Stimulated activated CD8-positive, alpha-beta memory T cell treated with anti-CD3 and anti-CD28 coated beads, Interleukin-12 subunit alpha, Interleukin-12 subunit beta, amount 100 ng/mL, for 1 hour (primary cell): ENCODE measurements at places on chromosomes 7 and 10.

- DNase-seq: no peak
Measured at GRCh38 chr7:16755397-16755796, 1.8 kb downstream of the TSPAN13 start.

DNA sequence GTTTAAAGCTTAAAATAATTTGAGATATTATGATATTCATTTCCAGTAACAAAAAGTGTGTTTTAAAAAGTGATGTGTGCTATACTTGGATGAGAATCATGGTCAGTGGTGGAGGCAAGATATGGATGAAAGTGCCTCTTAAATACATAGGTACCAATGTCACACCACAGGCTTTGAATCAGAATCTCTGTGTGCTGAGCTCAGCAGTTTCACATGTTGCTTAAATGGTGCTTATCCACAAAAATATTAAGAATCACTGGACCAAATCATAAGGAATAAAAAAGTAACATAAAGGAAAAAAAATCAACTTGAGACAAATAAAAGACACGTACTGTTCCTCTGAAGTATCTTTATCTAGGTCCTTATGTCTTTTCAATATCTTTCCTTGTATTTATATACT lies 850.5 kb upstream of the POT1 start:
- DNase-seq: no peak

DNA sequence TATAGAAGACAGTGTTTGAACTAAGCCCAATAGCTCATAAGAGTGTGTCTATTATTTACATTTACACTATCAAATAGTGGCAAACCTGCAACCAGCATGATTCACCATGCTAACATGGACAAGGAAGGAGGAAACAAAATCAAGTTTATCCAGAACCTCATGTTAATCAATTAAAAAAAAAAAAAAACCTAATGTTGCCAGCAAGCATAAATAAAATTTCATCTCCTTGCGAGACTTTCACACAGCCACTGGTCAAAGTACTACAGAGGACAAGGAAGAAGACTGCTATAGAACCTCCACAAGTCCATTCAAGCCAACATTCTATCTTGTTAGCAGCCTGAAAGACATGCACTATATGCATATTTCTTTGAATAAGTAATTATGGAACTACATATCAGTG lies 9.7 kb downstream of the TM9SF3 start:
- no peak for DNase-seq

DNA sequence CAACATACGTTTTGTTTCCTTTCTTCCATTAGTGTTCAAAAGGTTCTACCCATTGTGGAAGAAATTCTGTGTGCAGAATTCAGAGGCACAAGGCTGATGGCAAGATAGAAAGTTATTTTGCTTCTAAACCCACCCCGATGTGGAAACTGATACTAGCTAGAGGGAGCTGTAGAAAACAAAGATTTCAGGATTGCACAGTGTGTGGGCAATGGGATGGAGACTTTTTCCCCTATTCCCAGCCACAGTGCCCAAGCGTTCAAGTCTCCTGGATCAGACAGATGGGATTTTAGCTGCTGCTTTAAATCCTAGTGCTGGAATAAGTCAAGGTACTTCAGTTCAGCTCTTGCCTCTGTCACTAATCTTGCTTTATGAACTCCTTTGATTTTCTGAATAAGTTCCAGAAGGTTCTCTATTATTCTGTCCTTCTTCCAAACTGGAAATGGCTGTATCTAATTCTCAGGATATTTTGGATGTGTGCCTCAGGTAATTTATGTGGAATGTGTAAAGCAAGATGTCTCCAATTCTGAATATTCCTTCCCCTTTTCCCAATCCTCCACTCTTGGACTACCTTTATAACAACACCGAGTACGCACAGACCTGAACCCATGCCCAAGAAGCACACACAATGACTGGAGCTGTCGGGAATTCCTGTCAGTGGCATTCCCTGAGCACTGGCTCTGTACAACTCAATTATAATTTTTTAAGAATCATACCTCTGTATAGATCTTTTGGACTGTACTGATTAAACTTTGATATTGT lies 473.0 kb downstream of the PLXDC2 start:
- DNase-seq: no peak

- DNase-seq: no peak
Measured at GRCh38 chr7:30791114-30791513, 19.9 kb downstream of the MINDY4 start.

DNA sequence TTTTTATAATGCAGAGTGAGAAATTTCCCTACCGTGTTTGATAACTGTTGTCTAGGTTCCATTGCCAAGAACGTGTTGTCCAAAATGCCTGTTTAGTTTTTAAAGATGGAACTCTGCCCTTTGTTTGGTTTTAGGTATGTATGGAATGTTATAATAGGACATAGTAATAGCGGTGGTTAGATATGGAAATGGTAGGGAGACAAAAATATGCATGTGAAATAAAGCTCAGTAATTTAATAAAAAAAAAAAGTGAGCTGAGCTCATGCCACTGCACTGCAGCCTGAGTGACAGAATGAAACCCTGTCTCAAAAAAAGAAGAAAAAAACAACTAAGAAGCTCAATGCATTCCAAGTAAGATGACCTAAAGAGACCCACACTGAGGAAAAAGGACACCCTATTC lies 72.9 kb downstream of the ZNF783 start:
- DNase-seq: no peak

DNA sequence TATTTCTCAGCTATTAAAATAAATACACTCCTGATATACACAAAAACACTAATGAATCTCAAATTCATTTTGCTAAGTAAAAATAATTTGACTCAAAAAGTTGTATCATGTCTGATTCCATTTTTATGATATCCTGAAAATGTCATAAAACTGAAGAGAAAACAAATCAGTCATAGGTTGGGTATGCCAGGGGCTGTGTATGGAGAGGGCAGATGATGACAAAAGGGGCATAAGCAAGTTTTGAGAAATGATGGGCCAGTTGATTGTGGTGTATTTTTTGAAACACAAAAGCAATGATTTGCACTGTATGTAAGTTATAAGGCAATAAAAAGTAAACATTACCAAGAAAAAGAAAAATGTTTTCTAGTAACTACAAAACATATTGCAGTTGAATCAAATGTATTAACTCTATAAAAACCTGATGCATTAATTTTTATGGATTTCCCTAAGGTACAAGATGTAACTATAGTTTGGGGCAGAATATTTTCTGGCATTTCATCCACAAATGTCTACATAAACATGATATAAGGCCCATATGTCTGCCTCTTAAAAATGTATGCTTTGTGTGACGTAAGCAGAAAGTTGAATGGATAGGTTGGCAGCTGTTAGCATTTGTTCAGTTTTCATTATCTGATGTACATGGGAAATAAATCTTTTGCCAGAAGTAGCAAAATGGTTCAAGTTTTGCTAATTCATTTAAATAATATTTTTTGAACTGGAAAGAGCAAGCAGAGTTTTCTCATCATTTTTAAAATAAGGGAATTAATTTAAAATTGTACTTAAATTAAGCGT lies 35.1 kb upstream of the ING3 start:
- no peak for DNase-seq

- no peak for DNase-seq
Measured at GRCh38 chr10:77492368-77492994, 145.1 kb downstream of the KCNMA1 start.

DNA sequence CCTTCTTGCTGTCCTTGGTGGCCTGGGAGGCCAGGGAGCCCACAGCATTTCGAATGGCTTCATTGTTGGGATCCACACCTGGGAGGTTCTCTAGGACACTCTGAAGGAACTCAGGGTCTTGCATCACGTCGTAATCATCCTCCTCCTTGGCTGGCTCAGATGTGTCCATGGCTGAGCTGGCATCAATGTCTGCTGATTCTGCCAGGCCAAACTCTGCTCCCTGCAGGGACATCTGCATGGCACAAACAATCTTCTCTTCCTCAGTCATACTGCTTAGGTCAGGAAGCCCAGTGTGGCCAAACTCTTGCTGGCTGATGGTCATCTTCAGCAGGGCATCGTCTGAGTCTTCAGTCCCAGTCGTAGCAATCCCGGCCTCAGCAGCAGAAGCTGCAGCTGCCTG lies 34.9 kb upstream of the PLCE1 start:
- no peak for DNase-seq

- no peak for DNase-seq
Measured at GRCh38 chr10:32577448-32577847, 131.5 kb downstream of the CCDC7 start.

- no peak for DNase-seq
Measured at GRCh38 chr10:59633063-59633462, 76.6 kb downstream of the SLC16A9 start.

DNA sequence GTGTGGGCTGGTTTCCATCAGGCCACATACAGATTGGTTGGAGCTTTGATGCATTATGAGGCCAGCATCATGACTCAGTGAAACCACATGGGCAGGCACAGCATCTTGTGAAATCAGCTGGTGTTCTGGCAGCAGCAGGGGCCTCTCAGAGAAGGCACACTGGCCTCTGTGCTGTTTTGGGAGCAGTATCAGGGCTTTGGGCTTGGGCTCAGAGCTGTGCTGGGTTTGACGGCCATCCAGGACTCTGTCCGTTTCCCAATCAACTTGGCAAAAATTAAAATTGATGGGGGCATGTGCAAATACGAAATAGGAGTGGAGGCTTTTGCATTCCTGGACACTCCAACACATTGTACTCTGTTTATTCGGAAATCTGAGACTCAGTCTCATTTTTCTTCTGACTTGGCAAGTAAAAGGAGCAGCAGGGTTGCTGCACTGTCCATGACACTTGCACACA lies 190.9 kb downstream of the BMPER start:
- DNase-seq: no peak

DNA sequence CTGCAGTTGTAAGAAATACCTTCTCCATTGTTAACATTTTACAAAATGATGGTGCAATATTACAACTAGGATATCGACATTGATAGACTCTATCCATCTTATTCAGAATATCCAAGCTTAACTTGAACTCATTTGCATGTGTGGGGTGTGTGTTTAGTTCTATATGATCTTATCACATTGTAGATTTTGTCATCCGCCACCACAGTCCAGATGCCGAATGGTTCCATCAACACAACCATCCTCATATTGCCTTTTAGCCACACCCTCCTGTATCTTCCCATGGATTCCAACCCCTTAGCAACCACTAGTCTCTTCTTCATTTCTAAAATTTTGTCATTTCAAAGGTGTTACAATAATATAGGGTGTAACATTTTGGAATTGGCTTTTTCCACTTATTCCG lies 452.9 kb upstream of the AKR1E2 start:
- no peak for DNase-seq

DNA sequence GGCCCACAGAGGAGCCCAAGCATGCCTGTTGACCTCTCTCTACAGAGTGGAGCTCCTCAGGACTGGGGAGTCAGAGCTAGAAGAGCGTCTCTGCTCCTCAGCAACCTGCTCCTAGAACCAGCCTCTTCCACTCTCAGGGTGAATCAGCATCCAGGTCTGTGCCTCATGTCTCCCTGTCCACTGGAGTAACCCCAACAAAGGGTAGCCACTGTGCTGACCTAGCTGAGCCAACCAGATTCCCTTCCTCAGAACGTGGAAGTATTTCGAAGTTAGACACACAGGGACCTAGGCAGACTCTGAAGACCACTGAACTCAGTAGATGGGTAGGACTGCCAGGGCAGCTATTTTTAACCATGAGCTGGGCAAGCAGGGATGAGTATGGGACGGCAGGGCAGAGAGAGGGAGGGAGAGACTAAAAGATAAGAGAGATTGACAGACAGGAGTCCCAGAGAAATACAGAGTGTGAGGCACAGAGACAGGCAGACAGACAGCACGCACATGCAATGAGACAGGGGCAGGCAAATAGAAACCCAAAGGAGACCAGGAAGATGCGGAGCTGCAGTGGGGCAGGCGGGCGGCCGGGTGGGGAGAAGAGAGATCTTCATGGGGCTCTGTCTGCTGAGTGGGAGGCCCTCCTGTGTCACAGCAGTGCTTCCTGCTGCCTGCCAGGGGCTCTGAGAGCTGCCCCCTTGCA lies 56.7 kb downstream of the OSBPL3 start:
- DNase-seq: no peak
